ENCODE measurements at places on chromosomes 2 and 18.

DNA sequence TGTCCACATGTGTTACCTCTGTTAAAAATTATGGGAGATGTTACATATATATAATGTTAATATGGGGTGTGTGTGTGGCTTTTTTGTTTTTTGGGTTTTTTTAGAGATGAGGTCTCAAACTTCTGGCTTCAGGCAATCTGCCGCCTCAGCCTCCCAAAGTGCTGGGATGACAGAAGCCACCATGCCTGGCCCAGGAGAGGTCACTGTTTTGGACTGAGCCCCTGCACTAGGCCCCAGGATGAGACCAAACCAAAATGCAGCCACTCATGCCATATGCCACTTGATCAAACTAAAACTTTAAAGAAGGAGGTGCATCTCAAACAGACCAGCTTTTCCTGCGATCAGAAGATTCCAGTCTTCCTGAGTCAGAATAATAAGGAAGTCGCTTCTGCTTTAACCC lies 2.5 kb downstream of the ADI1 start:
- DNase-seq = no peak

- DNase-seq = no peak
These were observed 2.0 kb downstream of the GALNT3 start for GRCh38 chr2:165792104-165792454.

- no peak for DNase-seq
These were observed 47.2 kb upstream of the NR4A2 start for GRCh38 chr2:156379714-156380113.

DNA sequence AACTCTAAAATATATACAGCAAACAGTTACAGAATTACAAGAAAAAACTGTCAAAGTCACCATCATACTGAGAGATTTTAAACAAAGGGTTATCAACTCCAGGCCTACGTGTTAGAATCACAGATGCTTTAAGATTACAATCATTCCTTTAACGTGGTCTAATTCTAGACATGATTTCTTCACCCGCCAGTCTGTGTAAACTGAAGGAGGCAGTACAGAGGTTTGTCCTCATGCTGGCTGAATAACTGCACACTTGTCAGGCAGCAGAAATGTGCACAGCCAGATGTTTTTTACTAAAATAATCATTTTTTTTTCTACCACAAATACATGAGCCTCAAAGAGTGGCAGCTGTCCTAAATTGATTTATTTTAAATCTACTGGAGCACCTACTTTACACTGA lies 15.5 kb upstream of the NEURL3 start:
- DNase-seq = no peak

DNA sequence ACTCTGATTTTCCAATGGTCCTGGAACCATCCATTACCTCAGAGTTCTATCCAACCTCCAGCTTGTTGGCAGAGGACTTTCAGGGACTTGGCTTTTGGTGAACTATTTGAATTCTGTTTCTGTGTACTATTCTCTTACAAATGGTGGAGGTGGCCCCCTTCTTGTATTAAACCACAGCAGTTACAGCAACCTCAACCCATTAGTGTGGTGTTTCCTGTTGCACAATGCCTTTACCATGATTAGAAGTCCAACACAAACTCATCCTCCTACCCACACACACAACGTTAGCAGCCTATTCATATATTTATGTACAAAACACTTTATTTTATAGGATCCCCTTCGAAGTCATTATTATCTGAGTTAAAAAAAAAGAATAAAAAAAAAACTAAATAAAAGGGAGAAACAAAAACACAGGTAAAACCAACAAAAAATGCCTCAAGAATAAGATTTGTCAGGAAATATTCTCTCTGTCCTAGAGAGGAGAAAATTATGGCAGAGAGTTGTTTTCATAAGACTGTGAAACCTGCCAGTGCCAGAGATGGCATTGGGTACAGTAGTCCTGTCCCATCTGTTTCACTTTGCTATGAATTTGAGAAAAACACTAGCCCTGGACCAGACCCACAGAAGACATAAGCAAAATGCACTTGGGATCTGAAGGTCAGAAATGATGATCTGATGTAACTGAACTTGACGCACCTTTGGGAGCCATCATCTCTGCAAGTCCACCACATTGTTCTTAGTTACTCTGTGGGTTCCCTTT lies 1896.0 kb upstream of the PIK3C3 start:
- DNase-seq = no peak

DNA sequence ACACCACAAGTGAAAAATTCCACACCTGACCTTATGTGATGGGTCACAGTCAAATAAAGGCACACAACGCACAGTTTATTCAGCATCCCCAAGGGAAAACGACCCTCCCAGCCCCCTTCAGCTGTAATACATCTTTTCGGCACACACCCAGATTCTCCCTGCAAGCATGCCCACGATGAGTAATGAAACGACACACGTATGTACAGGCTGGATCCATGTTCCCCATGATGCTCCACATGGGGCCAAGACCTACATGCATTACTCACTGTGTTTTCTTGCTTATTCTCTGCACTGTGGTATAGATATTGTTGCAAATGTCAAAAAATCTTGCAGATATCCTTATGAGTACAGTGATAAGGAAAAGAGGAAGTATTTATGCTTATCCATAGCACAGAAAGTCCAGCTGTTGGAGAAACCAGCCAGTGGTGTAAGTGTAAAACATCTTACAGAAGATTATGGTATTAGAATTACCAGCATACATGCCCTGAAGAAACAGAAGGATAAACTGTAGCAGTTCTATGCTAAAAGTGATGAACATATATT lies 32.5 kb upstream of the SGPP2 start:
- DNase-seq = no peak

- DNase-seq = no peak
These were observed 1.7 kb downstream of the EN1 start for GRCh38 chr2:118845522-118846441.

- DNase-seq = no peak
These were observed 206.9 kb downstream of the TNS1 start for GRCh38 chr2:217795706-217796465.

GRCh38 chr2:219681694-219682300 lies 54.4 kb downstream of the SLC4A3 start:
- DNase-seq = no peak

DNA sequence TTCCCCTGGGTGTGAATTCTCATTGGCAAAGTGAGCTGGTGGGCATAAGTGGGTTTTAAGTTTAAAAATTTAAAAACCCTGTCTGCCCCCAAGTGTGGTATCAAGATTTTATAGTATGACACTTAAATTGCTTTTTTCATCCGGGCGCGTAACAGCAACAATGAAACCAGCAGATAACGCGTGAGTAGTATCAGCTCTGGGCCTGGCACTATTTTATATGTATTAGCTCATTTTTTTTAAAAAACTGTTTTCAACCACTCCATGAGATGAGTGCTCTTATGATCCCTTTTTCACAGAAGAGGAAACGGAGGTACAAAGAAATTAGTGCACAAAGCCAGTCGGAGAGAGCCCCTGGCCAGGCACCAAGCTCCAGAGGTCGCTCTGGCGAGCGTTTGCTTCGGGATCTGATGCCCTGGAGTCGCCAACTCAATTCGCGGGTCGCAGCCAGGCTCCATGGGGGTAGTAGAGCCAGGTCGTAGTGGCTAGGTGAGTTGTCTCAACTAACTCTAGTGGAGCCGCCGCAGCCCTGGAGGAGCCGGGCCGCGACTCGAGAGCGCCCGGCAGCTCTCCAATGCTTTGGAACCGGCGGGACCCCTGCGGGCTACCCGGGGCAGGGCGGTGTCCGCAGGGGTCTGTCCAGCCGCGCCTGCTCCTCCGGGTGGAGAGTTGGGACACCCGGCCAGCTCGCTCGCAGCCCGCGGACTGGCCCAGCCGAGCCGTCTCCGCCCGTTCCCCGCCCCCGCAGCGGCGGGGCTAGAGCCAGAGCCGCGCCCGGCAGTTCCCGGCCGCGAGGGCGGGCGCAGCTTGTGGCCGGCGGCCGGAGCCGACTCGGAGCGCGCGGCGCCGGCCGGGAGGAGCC lies at the start of gene IL1R1:
Gene IL1R1 (plus strand): TSS at position 777 of the 859 bp plus-strand sequence. CDS start 14,979 bp downstream, outside the sequence.
- DNase-seq = peak; percentile 72

DNA sequence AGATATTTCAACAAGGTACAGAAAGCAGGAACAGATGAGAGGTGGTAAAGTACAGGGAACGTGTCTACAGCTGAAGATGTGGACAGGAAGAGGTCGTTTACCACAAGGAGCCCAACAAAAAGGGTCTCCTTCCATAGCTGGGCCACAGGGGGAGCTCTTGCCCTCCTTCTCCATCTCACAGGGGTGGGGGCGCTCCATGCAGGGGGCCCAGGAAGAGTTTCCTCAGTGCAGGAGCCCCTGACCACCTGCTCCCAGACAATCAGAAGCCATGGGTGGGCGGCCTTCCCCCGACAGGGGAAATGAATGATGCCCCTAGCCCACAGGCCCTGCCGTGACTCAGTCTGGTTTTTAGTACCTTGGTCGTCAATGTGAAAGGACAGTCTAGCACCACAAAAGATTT lies 163.6 kb upstream of the ZNF516 start:
- DNase-seq = no peak

GRCh38 chr2:110828330-110828729 lies 96.0 kb downstream of the ACOXL start:
- no peak for DNase-seq

- no peak for DNase-seq
These were observed 150.5 kb upstream of the L3MBTL4 start for GRCh38 chr18:6564950-6565814.

- DNase-seq = no peak
These were observed 294.5 kb upstream of the FBXO11 start for GRCh38 chr2:48200620-48201293.

- DNase-seq = no peak
These were observed 191.4 kb downstream of the NRXN1 start for GRCh38 chr2:50840341-50841124.

GRCh38 chr2:108918941-108919341 lies 70.1 kb downstream of the EDAR start:
- no peak for DNase-seq

GRCh38 chr2:154992826-154993225 lies 294.3 kb downstream of the KCNJ3 start:
- DNase-seq = no peak

DNA sequence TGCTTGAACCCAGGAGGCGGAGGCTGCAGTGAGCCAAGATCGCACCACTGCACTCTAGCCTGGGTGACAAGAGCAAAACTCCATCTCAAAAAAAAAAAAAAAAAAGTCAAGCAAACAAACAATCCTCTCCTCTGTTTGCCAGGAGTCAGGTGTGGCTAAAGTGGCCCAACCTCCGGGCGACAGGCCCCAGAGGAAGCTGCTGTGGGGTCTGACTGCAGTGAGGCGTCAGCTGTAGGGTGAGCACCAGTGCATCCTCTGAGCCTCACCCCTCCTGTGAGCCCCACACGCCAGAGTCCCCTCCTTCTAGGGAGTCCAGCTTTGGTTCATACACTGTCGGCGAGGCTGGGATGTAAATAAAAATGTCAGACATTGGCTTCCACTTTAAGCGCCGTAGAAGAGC lies 76.5 kb upstream of the HS6ST1 start:
- DNase-seq = no peak

DNA sequence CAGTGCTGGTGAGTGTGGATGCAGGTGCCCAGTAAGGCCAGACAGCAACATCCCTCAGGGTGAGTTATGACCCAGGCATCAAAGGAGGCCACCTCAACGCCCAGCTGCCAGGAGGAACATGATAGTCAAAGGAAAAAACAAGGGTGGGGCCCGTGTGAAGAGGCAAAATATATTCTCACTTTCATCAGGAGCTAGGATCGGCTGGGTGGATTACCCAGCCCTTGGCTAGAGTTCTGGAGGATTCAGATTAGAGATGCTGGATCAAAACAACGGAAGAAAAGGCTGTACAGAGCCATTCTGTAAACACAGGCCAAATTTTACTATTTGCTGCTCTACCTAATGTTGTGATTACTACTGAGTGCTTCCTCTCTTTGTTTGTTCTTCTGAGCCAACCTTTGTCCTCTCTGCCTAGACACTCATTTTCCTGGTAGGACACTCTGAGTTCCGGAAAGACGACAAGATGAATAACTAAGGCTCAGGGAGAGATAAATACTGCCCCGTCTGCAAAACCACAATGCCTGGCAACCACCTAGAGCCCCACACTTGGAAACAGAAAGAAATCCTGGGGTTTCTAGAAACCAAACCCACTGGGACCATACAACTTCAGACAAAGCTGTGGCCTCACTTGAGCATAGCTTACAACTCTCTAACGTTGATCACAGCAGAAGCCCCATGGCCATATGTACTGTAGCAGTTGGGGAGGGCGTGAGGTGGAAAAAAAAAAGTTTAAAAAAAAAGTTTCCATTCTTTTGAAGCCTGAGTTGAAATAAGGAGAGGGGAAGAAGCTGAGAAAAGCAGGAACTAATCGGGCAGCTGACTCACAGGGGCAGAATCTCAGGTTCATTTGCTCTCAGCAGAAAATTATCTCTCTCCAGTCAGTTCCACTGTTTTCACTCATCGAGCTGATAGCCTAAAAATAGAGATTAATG lies 17.8 kb upstream of the PMAIP1 start:
- DNase-seq = peak; percentile 51

GRCh38 chr18:13112982-13113381 lies 105.6 kb upstream of the LDLRAD4 start:
- DNase-seq = no peak

DNA sequence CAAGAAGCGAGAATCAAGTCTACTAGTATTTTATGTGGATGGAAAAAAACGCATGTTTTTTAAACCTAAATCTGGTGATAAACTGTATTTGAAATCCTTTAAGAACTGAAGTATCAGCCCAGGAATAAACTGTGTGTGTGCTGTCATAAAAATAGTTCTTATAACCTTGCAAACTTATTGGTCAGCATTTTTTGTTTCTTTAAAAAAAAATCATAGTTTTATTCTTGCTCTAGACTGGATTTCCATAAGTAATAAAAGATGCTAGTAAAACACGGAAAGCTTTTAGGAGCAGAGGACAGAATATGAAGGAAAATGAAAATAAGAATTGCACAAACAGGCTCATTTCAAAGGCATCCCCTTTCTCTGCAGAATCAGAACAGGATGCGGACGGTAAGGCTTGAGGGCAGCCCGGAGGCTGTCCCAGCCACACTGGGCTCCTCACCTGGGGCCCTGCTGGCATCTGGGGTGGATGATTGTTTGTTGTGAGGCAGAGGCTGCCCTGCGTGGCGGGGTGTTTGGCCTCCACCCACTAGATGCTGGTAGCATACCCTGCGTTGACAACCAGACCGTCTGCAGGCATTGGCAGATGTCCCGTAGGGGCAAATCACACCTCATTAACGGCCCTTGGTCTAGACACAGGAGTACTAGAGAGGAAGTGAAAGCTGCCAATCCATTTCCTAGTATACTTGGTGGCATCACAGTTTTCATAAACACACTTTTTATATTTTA lies 52.5 kb downstream of the MBP start:
- no peak for DNase-seq

DNA sequence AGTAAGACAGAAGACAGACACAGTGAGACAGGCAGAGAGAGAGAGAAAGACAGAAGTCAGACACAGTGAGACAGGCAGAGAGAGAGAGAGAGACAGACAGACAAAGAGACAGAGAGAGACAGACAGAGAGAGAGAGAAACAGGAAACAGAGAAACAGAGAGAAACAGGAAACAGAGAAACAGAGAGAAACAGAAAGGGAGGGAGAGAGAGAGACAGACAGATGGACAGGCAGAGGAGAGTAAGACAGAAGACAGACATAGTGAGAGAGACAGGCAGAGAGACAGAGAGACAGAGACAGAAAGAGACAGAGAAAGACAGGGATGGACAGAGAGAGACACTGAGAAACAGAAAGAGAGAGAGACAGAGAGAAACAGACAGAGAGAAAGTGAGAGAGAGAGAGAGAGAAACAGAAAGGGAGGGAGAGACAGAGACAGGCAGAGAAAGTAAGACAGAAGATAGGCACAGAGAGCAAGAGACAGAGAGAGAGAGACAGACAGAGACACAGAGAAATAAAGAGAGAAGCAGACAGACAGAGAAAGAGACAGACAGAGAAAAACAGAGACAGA lies 109.3 kb upstream of the ANKRD30BL start:
- no peak for DNase-seq
